ENCODE measurements at places on chromosomes 11 and 22. TPM values are rescaled to one million over a fixed set of nuclear protein-coding genes. Genes with fewer than 3 reads are reported as not detected.

Gene SAA2
- not detected for total RNA-seq

Gene CRYBB1
- total RNA-seq = not detected

GRCh38 chr11:120261931-120262330, 22.0 kb downstream of the POU2F3 start:
- DNase-seq = no peak
- no peak overlapping the region for H3K27ac ChIP-seq
- H3K4me3 ChIP-seq = no peak overlapping the region
- no peaks in the 10 kb centered on the region for H3K4me1 ChIP-seq
- H3K36me3 ChIP-seq = no peaks in the 10 kb centered on the region

GRCh38 chr11:132576706-132577105, 955.6 kb downstream of the OPCML start:
- H3K4me3 ChIP-seq = no peak overlapping the region
- no peaks in the 10 kb centered on the region for H3K27me3 ChIP-seq
- H3K27ac ChIP-seq = no peak overlapping the region

DNA sequence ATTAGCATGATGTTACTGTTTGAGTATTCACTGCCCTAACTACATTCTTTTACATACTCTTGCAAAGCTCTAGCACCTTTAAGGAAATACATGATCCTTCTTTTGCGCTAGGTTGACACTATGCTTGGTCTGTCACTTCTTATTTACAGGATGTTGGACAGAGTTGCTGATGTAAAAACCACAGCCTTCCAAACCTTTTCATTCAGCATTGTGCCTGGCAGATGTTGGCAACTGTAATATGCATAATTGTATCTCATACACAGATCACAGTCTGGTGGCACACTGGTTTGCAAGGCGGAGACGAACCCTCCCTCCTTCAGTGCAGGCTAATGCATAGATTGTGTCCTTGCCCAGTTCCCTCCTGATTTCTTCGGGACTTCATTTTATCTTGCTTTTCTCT, 224.1 kb downstream of the SNX19 start:
- H3K4me1 ChIP-seq = no peaks in the 10 kb centered on the region
- H3K27ac ChIP-seq = no peak overlapping the region
- DNase-seq = no peak

- peaks cover 48% of the 10 kb centered on the region for H3K36me3 ChIP-seq
- no peaks in the 10 kb centered on the region for H3K27me3 ChIP-seq
- peaks cover 43% of the 10 kb centered on the region for H3K4me1 ChIP-seq
- no peak for DNase-seq
- H3K4me3 ChIP-seq = no peak overlapping the region
- H3K27ac ChIP-seq = peak overlapping the region; percentile 97
These were observed 28.6 kb downstream of the ADAMTS15 start for GRCh38 chr11:130476922-130477491.

- 0 out of 2 replicates have a peak, but pooled peaks cover 2% of the 10 kb centered on the region for H3K4me1 ChIP-seq
- H3K36me3 ChIP-seq = no peaks in the 10 kb centered on the region
- peaks cover 90% of the 10 kb centered on the region for H3K27me3 ChIP-seq
- no peak overlapping the region for H3K27ac ChIP-seq
- no peak for DNase-seq
These were observed 36.3 kb downstream of the PDE2A start for GRCh38 chr11:72637926-72638325.
